Stimulated activated CD8-positive, alpha-beta memory T cell treated with anti-CD3 and anti-CD28 coated beads, Interleukin-7, amount 100 ng/mL, for 48 hours (primary cell): ENCODE measurements at places on chromosomes 13 and 19.

DNA sequence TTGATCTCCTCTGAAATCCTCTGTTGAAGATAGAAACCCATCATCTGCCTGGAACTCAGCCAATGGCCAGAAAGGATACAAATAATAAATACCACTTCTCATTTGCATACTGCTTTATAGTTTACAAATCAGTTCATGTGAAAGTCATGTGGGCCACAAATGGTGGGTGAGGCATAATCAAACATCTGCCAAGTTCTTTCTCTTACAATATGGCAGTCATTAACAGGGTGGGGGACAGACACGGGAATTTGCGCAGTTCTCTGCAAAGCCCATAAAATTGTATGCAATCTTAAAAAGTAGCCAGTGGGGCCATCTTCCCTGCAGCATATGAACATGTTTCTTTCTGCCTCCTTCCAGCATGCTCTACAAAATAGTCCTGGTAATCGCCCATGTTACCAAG, 59.6 kb downstream of the NUFIP1 start:
- DNase-seq, result no peak

- DNase-seq, result no peak
Observed at GRCh38 chr19:40507892-40508291, 41.1 kb downstream of the SPTBN4 start.

DNA sequence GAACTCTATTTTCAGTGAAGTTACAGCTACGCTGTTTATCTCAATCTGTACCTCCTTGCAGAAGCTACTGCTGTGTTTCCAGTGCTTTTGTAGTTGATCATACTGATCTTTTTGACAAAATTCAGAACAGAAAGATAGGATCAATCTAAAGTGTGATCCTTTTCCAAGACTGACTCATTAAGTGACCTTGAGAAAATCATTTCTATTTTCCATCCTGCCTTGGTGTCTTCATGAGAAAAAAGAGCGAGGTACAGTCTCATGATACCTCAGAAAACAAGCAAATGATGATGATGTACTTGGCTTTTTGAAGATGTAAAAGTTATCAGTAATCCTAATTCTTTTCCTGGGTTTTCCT, 46.0 kb upstream of the GPR183 start:
- no peak for DNase-seq

- no peak for DNase-seq
Observed at GRCh38 chr13:42396501-42396900, 124.5 kb downstream of the AKAP11 start.
